ENCODE measurements at places on chromosomes 16 and 17.

DNA sequence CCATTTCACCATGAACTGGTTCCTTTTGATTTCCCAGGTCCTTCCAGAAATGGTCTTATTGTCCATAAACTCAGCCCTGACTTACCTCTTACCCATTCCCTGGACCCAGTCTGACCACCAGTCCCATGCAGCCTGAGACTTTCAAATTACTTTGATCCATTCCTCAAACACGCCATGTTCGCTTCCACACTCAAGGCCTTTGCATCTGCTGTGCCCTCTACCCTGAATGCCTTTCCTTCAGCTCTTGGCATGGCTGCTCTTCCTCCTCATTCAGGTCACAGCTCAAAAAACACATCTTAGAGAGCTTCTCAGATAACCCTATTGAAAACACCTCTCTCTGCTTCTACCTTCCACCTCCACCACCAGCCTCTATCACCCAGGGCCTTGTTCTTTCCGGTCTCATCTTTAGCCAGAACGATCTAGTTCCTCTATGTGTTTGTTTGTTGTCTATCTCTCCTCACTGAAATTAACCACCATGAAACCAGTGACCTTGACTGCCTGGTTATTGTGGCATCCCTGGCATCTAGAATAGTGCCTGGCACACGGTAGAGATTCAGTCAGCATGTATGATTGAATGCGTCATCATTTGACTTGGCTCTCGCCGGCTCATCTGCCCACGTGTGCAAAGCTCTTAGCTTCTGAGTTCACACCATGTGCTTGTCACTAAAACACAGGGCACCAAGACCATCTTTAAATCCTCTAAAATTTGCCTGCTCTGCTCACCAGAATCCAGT lies 12.8 kb downstream of the CRYM start:
- DNase-seq, result no peak

- no peak for DNase-seq
These were observed 541 bp downstream of the ZNF18 start for GRCh38 chr17:11996722-11997146.

- peak; percentile 55 for DNase-seq
These were observed 1.2 kb downstream of the HCRT start for GRCh38 chr17:42183741-42184711.

GRCh38 chr16:21126518-21126917 lies 24.1 kb downstream of the DNAH3 start:
- no peak for DNase-seq

- DNase-seq, result no peak
These were observed 13.1 kb upstream of the RNF213 start for GRCh38 chr17:80247561-80247960.

- no peak for DNase-seq
These were observed 69.8 kb upstream of the METRNL start for GRCh38 chr17:83009414-83010205.

GRCh38 chr17:50110591-50111349 lies 15.6 kb downstream of the PDK2 start:
- DNase-seq, result no peak

- DNase-seq, result no peak
These were observed 100.7 kb downstream of the HIC1 start for GRCh38 chr17:2155573-2155972.

DNA sequence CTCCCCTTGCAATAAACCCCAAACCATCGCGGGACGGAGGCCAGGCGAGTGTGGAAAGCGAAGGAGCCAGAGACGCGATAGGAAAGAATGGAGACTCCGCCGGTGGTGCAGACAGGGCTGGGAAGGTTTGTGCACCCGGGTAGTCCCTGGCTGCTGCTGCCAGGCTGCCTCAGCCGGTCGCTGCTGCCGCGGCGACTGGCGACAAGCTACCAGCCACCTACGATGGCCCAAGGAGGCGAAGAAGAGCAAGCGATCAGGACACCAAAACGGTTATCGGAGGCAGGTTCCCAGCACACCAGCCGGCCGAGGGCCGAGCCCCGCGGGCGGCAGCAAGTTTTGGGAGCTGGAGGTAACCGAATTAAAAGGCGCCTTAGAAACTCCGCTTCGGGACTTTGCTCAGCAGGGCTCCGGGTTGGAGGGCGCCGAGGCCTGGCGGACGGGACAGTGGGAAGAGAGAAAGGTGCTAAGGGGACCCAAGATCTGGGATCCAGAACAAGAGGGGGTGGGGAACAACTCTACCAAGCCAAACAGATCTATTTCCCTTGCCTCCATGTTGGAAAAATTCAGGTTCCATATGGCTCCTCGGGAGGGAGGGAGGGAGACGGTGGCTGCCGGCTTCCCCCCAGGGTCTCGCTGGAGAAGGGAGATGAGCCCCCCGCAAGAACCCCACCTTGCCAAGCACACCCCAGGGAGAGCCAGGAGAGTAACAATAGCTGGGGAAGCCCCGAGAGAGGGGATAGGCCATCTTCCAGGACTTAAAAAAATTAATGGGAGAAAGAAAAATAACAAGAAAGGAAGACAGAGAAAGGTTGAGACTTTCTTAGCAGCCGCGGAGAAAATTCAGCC lies 9.7 kb upstream of the HOXB2 start:
- DNase-seq, result no peak

GRCh38 chr16:85209526-85210121 lies 97.4 kb upstream of the CIBAR2 start:
- DNase-seq, result no peak

DNA sequence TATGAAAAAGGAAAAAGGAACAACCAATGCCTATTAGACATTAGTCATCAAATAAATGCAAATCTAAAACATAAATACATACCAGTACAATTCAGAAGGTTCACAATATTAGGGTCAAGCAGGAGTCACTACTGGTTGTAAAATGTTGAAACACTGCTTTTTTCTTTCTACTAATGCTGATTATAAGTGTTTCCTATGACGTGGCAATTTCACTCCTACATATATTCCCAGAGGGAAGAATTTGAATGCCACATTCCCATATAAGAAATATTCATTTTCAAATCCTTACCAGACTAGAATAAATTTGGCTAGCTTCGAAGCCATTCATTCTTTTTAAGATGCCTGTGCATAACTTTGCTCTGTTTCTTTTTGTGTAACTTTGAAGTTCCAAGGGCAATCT lies 2.6 kb upstream of the KRTAP9-2 start:
- DNase-seq, result no peak

GRCh38 chr17:55690105-55690508 lies 32.6 kb downstream of the TMEM100 start:
- no peak for DNase-seq

DNA sequence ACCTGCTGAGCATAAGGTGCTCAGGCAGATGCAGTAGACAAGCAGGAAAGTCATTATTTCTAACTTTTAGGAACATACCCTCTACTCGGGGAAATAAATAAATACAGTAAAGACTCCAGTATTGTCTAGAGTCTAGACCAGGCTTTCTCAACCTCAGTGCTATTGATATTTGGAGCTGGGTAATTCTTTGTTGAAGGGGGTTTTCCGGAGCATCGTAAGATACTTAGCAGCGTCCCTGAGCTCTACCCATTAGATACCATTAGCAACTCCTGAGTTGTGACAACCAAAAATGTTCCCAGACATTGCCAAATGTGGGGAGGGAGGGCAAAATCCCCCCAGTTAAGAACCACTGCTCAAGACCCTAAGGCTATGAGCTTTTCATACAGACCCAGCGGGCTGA lies 21.1 kb downstream of the EPOP start:
- no peak for DNase-seq

DNA sequence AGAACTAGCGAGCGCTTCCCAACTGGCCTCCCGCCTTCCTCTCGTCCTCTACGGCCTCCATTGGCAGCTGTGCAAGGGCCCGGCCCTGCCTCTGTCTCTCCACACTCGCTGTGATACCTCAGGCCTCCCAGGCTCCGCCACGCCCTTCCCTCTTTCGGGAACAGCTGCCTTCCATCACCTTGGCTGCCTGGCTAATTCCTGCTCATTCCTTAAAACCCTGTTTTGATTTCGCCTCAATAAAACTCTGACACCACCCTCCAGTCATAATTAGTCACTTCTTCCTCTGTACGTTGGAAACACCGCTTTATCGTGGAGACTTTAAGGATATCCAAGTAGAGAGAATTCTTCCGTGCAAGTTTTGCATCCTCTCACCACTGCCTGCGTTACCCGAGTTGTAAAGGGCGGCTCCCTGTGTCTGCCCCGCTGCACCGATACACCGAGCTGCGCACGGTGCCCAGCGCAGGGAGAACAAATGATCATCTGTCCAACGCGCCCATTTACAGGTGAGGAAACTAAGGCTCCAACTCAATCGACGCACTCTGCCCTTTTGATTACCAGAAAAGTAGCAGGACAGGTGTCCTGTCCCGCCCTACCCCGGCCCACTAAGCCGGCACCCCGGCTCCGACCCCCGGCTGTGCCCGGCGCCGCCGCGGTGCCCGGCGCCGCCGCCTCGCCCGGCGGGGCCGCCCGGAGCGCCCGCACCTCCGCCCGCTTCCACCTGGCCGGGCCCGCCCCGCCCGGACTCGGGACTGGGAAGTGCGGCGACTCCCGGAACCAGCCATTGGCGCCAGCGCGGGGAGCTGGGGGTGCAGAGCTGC lies 139.7 kb downstream of the SEC14L1 start:
- no peak for DNase-seq

DNA sequence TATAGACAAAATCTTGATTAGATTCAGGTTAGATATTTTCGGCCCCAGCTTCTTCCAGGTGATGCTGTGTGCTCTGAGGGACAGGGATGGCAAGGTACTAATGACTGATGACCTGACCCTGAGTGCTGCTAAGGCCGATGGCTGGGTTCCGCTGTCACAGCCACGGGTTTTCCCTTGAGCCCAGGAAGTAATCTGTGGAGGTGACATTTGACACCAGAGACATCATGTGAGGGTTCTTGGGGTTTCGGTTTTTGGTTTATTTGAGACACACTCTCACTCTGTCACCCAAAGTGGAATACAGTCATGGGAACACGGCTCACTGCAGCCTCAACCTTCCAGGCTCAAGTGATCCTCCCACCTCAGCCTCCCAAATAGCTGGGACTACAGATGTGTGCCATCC lies 9.8 kb downstream of the OTOP3 start:
- no peak for DNase-seq

DNA sequence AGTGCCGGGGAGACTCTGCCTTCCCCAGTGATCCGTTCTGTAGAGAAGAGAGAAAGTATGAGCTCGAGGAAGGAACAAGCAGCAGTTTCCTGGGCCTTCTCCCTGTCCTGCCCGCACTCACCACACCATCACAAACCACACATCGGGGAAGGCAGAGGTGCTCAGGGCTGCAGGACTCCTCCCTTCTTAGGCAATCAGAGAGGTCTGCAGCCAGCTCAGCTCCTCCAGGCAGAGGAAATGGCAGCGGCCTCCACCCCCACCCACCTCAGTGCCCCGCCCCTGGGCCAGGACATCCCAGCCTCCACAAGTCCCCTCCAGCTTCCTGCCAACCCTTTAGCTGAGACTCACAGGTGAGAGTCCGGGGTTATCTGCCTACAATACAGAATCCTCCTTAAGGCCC lies 2.0 kb downstream of the ZNF319 start:
- DNase-seq, result peak; percentile 48

GRCh38 chr16:55255733-55256282 lies 68.2 kb upstream of the IRX6 start:
- no peak for DNase-seq

DNA sequence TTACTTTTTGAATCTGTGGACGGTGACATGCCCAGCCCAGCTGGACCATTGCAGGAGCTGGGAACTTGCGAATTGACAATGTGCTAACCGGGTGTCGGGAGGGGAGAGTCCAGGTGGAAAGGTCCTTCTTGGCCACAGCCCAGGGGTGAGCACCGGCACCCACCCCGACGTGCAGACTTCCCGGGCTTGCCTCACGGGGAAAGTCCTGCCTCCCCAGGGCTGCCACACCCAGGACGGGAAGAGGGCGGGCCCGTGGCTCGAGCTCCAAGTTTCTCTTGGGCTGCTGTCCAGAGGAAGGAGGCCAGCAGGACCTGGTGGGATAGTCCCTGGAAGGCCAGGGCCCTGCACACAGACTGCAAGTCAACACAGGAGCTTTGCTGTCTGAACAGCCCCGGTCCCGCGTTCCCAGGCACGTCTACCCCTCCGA lies 17.7 kb downstream of the CARD14 start:
- DNase-seq, result no peak

GRCh38 chr16:19418200-19418599 lies 517 bp downstream of the TMC5 start:
- DNase-seq, result no peak

DNA sequence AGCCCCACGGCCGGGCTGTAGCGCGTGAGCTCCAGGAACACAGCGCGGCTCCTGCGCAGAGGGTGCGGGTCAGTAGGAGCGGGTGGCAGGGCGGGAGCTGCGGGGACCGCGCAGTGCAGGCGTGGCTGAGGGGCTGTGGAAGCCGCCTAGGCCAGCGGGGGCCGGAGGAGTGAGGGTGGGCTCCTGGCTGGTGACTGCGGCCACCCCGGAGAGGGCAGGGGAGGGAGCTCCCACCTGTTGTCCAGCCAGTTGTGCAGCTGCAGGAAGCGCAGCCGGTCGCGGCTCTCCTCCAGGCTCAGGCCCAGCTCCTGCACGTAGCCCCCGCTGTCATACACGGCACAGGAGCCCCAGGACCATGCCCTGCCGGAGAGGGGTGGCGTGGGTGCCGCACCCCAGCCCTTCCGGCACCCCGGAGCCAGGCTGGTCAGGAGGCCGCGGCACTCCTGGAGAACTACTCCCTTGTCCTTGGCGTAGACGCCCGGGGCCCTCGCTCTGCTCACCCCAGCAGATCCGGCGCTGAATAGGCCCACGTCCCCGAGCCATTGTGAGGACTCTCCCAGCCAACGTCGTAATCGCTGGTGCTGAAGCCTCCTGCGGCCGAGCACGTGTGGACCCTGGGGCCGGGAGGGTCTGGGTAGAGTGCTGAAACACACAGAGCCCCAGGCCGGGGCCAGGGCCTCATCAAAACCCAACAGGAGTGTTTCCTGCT lies 43.9 kb downstream of the TSC2 start:
- no peak for DNase-seq

DNA sequence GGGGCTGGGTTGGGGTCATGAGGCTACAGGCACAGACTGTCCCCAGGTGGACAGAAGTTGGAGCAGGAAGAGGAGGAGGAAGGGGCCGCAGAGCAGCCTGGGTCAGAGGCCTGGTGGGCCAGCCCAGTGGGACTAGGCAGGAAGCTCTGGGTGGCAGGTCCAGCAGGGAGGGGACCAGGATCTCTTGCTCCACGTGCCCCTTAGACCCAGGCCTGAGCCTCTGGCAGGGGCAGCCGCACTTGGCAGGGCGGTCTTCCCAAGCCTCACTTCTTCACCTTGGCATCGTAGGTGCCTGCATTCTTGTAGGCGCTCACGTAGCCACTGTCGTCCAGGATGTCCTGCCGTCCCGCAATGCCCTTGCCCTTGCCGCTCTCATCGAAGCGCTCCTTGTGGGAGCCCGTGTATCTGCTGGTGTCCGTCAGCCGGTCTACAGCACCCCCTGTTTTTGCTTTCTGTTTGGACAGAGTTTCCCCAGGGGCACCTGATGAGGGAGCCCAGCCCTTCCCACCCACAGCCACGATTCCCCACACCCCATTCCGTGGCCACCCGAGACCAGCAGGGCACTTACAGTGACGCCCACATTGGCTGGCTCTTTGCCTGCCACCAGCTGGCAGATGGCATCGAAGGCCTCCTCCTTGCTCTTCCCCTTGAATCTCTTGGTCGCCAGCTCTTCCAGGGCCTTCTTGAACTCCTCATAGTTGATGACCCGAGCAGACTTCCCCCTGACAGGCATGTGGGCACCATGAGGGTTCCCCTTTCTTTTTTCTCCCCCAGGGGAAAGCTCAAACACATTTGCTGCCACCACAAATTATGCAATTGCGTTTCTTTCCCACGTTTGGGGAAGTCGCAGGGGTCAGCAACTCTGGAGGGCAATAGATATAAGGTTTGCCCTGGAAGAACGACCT lies 3.1 kb downstream of the TPPP3 start:
- no peak for DNase-seq
